ENCODE measurements at places on chromosomes 6 and 20.

- no peaks in the 10 kb centered on the region for H3K4me1 ChIP-seq
- no peak overlapping the region for H3K4me3 ChIP-seq
- no peaks in the 10 kb centered on the region for H3K36me3 ChIP-seq
- peak; percentile 90 for DNase-seq
- no peaks in the 10 kb centered on the region for H3K27me3 ChIP-seq
Observed at GRCh38 chr6:16505711-16506357, 255.4 kb downstream of the ATXN1 start.

- H3K4me1 ChIP-seq = no peaks in the 10 kb centered on the region
- no peaks in the 10 kb centered on the region for H3K36me3 ChIP-seq
- peak; percentile 80 for DNase-seq
Observed at GRCh38 chr6:156617376-156617775, 159.8 kb upstream of the ARID1B start.

DNA sequence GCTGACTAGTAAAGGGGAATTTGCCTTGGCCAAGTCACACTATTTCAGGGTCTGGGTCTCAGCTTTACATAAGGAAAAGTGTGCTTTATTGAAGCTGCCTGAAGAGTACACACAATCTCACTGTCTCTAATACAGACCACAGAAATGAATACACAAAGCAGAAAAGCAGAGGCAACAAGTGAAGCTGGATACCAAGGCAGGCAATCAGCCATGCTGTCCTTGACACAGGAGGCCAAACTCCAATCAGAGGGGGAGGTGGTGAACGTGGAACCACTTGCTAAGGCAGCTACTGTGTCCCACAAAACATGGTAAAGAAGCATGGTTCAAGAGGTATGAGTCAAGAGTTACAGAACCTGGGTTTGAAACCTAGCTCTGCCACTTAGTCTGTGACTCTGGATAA is 21.8 kb upstream of the CCND3 start:
- no peaks in the 10 kb centered on the region for H3K27me3 ChIP-seq
- H3K36me3 ChIP-seq = peaks cover 7% of the 10 kb centered on the region
- H3K4me1 ChIP-seq = no peaks in the 10 kb centered on the region

- no peaks in the 10 kb centered on the region for H3K36me3 ChIP-seq
- peak; percentile 32 for DNase-seq
- no peaks in the 10 kb centered on the region for H3K27me3 ChIP-seq
- peaks cover 6% of the 10 kb centered on the region for H3K4me1 ChIP-seq
Observed at GRCh38 chr20:9160757-9161156, 91.9 kb downstream of the PLCB4 start.

DNA sequence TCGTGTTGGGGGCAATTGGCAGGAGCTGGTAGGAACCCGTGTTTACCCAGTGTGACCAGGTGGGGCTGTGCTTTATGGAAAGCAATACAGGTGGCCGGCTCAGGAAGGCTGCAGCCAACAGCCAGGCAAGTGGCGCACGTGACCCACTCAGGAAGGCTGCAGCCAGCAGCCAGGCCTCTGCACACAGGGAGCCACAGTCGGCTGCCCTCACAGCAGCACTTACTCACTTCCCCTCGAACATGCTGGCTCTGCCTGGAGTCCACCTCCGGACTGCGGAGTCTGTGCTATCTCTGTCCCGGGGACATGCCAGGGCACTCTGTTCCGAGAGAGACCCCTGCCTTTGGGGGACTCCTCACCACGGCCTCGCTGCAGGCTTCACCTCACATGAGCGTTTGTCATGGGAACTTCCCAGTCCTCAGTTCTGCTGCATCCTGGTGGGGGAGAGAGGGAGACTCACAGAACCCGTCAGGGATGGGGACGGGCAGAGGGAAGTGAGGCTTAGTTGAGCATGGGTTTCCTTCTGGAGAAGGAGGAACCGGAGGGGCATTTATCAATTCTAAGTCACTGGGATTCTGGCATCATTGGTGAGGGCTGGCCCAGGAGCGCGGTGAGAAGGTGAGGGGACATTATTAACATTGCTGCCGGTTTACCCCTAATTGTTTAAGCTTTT is 76.8 kb downstream of the TTLL2 start:
- H3K4me3 ChIP-seq = no peak overlapping the region
- no peak overlapping the region for H3K27ac ChIP-seq
- no peaks in the 10 kb centered on the region for H3K27me3 ChIP-seq
- peaks cover 7% of the 10 kb centered on the region for H3K4me1 ChIP-seq

DNA sequence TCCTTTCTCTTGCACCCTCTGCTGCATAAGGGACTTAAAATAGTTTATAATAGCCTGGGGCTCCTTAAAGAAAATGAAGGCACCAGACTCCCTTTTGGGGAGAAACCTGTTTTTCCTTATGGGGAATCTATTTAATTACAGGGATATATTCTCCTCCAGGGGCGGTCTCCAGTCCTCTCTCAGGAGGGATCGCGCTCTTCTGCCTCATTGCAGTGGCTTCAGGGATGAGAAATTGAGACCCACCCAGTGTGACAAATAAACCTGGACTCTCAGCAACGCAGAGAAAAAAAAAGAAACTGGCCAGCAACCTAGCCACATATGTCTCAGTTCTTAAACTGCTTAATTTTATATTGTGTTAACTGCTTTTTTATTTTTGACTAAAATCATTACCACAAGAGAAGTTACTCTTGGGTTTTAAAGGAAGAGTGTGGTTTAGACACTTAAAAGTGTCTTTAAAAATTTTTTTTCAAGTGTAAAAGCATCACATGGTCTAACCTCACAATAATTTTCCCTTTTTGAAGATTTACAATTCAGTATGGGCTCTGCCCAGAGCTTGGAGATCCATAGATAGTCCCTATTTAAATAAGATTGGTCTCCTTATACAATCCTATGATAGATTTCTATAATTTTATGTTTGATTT is 11.7 kb upstream of the GOPC start:
- no peak overlapping the region for H3K27ac ChIP-seq
- no peaks in the 10 kb centered on the region for H3K36me3 ChIP-seq
- H3K4me3 ChIP-seq = no peak overlapping the region
- no peaks in the 10 kb centered on the region for H3K27me3 ChIP-seq

DNA sequence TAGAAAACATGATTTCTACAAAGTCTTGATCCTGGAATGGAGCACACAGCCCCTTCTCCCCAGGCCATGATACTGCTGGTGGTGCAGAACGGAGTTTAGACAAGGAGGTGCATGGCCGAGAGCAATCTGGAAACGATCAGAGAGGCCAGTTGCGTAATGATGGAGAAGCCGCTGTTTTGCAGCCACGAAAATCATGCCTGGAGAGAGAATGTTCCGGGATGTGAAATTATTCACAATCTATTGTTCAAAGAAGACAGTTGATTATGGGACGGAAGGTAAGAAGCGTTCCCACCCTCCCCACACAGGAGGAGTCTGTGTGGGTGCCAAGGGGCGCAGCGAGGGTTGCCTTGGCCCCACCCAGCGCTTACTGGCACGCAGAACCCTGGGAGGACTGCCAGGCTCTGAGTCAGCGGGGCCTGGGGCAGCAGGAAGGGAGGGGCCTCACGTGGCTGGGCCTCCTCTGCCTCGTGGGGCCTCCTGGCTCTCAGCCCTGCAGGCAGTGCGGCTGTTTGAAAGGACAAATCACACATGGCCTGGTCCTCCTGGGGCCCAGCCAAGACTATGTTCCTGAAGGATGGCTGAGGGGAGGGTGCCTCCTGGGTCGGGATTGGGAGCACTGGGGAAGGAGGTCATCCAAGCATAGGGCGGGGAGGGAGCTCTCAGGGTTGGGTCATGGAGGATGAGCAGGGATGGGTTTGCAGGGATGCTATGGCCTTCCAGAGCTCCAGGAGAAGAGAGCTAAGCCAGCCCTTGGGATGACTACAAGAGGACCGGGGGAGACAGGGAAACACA is 8.7 kb upstream of the AP5S1 start:
- peaks cover 61% of the 10 kb centered on the region for H3K4me1 ChIP-seq
- H3K36me3 ChIP-seq = no peaks in the 10 kb centered on the region
- H3K4me3 ChIP-seq = peak overlapping the region; percentile 30
- DNase-seq = peak; percentile 99
- H3K27ac ChIP-seq = peak overlapping the region; percentile 98
- no peaks in the 10 kb centered on the region for H3K27me3 ChIP-seq

- DNase-seq = no peak
- H3K27me3 ChIP-seq = no peaks in the 10 kb centered on the region
- no peak overlapping the region for H3K27ac ChIP-seq
- peaks cover 92% of the 10 kb centered on the region for H3K36me3 ChIP-seq
- peaks cover 13% of the 10 kb centered on the region for H3K4me1 ChIP-seq
- H3K4me3 ChIP-seq = no peak overlapping the region
Observed at GRCh38 chr20:36919715-36920333, 31.7 kb downstream of the SAMHD1 start.

All from stomach (tissue), 19 donors.